ENCODE measurements at places on chromosomes 1 and 21. TPM values are rescaled to one million over a fixed set of nuclear protein-coding genes. Genes with fewer than 3 reads are reported as not detected.

- no peak overlapping the region for H3K4me3 ChIP-seq
- peaks cover 3% of the 10 kb centered on the region for H3K27me3 ChIP-seq
- peaks cover 59% of the 10 kb centered on the region for H3K4me1 ChIP-seq
- H3K36me3 ChIP-seq = no peaks in the 10 kb centered on the region
- H3K27ac ChIP-seq = no peak overlapping the region
Measured at GRCh38 chr1:167431261-167431908, 86.9 kb downstream of the CD247 start.

- no peak for DNase-seq
- peaks cover under 1% of the 10 kb centered on the region for H3K36me3 ChIP-seq
- 0 out of 2 replicates have a peak overlapping the region, but pooled peaks have one; percentile 21 for H3K27ac ChIP-seq
- H3K4me3 ChIP-seq = no peak overlapping the region
Measured at GRCh38 chr1:151924691-151925587, 15.6 kb upstream of the THEM4 start.

DNA sequence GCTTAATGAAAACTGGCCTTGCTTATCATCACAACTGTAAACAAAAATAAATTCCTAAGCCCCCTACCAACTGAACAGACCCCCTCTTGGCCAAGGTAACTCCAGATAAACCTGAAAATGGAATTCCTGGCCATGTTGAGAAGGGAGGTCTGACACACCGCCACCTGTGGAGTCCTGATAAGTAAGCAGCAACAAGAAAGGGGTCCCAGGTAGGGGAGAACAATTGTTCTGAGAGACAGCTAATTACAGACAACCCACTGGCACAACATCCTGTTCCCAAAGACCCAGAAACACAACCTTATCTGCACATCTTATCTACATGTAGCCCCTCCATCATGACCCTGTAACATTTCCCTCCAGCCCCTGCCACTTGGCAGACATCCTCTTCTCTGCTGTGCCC, 91.2 kb upstream of the TNR start:
- peaks cover 59% of the 10 kb centered on the region for H3K4me1 ChIP-seq
- H3K4me3 ChIP-seq = no peak overlapping the region
- peaks cover 3% of the 10 kb centered on the region for H3K36me3 ChIP-seq
- H3K27me3 ChIP-seq = no peaks in the 10 kb centered on the region
- peak overlapping the region; percentile 42 for H3K27ac ChIP-seq

DNA sequence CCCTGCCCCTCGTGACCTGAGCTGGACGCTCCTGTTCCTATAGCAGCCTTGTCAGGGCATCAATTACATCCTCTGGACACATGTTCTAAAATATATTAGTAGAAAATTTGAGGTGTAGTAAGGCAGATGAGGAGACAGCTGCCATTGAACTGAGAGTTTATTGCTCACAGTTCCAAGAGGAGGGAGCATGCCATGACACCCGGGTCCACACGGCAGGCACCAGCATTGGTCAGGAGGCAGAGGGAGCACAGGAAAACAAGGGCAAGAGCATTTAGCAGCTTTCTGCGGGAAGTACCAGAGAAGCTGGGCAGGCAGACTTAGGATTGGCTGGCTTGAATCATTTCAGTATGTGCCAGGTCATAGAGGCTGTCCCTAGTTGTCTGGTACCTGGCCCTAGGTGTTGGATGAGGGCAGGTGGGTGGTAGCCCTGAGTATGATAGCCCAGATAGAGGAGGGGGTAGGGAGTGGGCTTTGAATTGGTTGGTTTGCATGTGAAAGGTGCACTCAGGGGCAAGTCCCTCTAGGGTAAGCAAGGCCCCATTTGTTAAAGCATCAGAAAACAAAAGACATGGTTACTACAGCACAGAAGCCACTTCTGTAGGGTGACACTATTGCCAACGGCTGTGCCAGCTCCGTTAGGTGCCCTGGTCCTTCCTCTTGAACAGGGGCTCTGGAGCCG, 223.6 kb upstream of the RAB4A start:
- H3K4me1 ChIP-seq = peaks cover 24% of the 10 kb centered on the region
- H3K36me3 ChIP-seq = peaks cover 5% of the 10 kb centered on the region
- no peak overlapping the region for H3K4me3 ChIP-seq
- peaks cover 7% of the 10 kb centered on the region for H3K27me3 ChIP-seq

- no peak overlapping the region for H3K4me3 ChIP-seq
- H3K27me3 ChIP-seq = no peaks in the 10 kb centered on the region
- no peak overlapping the region for H3K27ac ChIP-seq
- no peaks in the 10 kb centered on the region for H3K4me1 ChIP-seq
- peaks cover 34% of the 10 kb centered on the region for H3K36me3 ChIP-seq
Measured at GRCh38 chr1:3842912-3843311, 14.1 kb downstream of the CEP104 start.

- no peak overlapping the region for H3K27ac ChIP-seq
- DNase-seq = no peak
- peaks cover 4% of the 10 kb centered on the region for H3K36me3 ChIP-seq
- peaks cover 15% of the 10 kb centered on the region for H3K4me1 ChIP-seq
- no peaks in the 10 kb centered on the region for H3K27me3 ChIP-seq
Measured at GRCh38 chr1:98932184-98932583, 72.5 kb downstream of the PLPPR5 start.

DNA sequence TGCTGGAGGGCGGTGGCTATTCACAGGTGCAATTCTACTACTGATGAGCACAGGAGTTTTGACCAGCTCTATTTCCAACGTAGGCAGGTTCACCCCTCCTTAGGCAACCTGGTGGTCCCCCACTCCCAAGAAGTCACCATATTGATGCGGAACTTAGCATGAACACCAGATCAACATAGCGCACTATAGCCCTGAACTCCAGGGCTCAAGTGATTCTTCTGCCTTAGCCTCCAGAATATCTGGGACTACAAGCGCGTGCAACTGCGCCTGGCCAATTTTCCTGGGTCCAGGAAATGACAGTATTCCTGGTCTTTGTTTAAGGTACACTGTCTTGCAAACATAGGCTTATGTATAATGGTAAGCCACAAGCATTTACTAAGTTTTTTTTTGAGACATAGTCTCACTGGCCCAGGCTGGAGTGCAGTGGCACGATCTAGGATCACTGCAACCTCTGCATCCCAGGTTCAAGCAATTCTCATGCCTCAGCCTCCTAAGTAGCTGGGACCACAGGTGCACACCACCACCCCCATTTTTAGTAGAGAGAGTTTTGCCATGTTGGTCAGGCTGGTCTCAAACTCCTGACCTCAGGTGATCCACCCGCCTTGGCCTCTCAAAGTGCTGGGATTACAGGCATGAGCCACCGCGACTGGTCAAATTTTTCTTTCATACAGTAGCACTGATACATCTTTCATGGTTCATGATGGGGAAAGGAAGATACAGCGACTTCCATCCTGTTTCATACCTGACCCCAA, 12.6 kb downstream of the MCL1 start:
- H3K27me3 ChIP-seq = no peaks in the 10 kb centered on the region
- H3K27ac ChIP-seq = peak overlapping the region; percentile 100
- H3K4me1 ChIP-seq = peaks cover 78% of the 10 kb centered on the region
- H3K4me3 ChIP-seq = peak overlapping the region; percentile 57

DNA sequence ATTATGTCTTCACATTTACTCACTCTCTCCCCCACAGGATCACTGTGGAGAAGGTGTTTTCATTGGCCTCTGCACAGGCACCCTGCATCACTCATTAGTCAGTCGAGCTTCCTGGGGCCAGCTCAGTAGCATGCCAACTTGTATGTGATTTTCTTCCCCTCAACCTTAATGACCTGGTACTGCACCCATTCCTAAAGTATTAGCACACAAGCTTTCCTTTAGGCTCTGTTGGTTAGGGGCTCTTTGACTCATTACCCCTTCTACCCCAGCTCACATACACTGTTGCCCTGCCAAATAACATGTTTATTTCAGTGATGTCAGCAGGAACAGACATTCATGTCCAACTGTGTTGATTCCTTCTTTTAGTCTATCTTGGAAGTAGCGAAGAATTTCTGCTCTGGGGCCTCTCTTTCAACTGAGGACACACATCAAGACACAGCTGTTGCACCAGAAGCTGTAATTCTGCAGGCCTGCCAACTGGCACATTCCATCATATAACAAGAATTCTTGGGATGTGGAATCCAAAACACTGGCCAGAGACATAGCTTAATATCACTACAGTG, 603.5 kb upstream of the ADAMTS5 start:
- no peak overlapping the region for H3K4me3 ChIP-seq
- H3K4me1 ChIP-seq = no peaks in the 10 kb centered on the region
- no peaks in the 10 kb centered on the region for H3K36me3 ChIP-seq

DNA sequence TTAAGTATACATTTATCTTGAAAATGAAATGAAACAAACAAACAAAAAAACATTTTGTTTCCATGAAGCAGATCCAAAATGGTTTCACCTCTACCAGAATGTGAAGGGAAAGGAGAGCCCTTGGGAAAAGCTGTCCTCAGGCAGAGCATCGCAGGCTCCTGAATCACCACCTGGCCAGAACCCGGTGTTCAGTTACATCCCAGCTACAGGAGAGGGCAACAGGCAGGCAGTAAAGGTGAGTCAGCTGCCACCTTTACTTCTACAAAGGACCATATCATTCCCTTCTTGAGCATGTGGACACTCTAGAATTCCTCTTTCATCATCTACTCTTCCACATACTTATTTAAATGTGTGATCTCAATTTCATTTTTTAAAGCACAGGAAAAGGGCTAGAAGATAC, 151.2 kb downstream of the PIGK start:
- DNase-seq = peak; percentile 19
- no peak overlapping the region for H3K27ac ChIP-seq
- peaks cover 13% of the 10 kb centered on the region for H3K4me1 ChIP-seq

The KCNK1 gene
- total RNA-seq = 12.8 TPM

The COL9A2 gene
- total RNA-seq = 4.2 TPM

The SHE gene
- 1.1 TPM for total RNA-seq

The BGLAP gene
- total RNA-seq = 2.6 TPM

The SPATA45 gene
- 0.73 TPM for total RNA-seq

Measured in WTC11 (cell line).